ENCODE measurements at places on chromosomes 13 and 19. TPM values are rescaled to one million over a fixed set of nuclear protein-coding genes. Genes with fewer than 3 reads are reported as not detected.

DNA sequence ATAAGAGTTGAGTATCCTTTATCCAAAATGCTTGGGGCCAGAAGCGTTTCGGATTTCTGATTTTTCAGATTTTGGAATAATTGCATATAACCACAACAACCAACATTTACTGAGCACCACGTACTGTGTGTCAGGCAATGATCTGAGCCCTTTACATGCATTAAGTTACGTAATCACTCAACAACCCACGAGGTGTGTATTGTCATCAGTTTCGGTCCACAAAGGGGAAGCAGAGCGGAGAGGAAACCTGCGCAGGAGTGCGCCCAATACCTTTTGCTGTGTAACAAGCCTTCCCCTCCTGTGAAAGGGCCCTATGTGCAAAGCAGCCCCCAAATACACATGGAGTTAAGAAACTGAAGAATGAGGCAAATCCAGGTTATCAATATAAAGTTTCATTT lies 20.7 kb upstream of the NLRP12 start:
- DNase-seq = no peak

PGLYRP2 gene
- not detected for total RNA-seq

DNA sequence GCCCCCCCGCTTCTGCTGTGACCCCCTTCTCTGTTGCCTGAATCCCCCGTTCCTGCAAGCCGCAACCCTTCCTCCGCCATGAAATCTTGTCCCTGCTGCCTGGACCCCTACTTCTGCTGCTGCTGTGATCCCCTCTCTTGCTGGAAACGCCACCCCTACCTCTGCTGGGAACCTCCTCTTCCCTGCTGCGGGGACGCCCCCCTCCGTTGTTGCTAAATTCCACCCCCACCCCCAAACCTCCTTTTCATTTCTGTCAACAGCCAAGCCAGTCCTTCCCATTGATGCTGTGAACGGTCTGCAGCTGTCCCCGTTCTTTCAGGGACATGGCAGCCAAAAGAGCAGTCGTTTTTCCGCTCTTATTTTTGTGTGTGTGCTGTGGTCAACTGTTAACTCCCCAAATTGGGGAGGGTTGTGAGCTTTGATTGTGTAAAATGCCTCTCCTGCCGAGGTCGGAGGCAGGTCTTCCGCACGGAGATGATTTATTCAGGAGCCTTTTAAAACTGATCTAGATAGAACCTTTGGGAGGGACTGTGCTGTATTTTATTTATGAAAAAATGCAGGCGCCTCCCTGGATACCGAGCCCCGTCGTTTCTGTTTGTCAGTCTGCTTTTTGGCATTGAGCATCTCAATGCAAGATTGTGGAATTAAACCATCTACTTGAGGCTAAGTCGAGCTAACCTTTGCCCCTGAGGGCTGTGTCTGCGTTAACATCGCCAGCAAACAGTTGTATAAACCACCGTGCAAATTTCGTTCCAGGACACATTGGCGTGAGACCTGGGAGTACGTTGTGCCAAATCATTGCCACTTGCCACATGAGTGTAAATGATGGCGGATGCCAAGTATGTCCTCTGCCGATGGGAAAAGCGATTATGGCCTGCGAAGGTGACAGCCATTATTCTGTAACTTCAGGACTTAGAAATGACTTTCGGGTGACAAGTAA lies 27.9 kb upstream of the NDUFS7 start:
- DNase-seq = peak; percentile 42

DNA sequence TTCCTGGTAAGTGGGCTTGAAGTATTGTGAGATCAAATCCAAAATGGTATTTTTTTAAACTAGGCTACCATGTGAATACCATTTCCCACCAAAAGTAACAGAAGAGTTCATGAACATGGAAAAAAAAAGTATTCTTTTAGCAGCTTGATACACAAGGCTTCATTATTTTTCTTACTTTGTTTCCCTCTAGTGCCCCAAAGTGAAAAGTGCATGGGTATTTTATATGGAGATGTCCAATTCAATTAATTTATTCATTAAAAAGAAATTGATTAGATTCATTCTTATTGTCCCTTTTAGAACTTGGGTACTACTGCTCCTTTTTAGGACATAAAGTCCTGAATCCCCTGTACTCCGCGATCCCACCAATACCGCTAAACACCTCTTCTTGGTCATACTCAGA lies 28.6 kb upstream of the SCEL start:
- no peak for DNase-seq

GRCh38 chr13:42007844-42008243 lies 40.6 kb upstream of the DGKH start:
- DNase-seq = no peak

GRCh38 chr13:111143865-111144540 lies 28.9 kb downstream of the ARHGEF7 start:
- no peak for DNase-seq

CEACAM16 gene
- total RNA-seq = not detected

GRCh38 chr13:78298657-78299056 lies 304.7 kb downstream of the POU4F1 start:
- DNase-seq = no peak

DNA sequence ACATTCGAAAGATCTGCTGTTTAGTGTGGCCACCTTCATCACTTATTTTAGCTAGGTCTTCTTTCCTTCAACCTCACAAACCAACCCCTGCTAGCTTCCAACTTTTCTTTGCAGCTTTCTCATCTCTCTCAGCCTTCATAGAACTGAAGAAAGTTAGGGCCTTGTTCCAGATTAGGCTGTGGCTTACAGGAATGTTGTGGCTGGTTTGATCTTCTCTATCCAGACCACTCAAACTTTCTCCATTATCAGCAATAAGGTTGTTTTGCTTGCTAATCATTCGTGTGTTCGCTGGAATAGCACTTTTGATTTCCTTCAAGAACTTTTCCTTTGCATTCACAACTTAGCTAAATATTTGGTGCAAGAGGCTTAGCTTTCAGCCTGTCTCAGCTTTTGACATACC lies 44.7 kb downstream of the CARS2 start:
- DNase-seq = no peak

GRCh38 chr19:29812080-29812880 lies 489 bp downstream of the CCNE1 start:
- DNase-seq = peak; percentile 75

DNA sequence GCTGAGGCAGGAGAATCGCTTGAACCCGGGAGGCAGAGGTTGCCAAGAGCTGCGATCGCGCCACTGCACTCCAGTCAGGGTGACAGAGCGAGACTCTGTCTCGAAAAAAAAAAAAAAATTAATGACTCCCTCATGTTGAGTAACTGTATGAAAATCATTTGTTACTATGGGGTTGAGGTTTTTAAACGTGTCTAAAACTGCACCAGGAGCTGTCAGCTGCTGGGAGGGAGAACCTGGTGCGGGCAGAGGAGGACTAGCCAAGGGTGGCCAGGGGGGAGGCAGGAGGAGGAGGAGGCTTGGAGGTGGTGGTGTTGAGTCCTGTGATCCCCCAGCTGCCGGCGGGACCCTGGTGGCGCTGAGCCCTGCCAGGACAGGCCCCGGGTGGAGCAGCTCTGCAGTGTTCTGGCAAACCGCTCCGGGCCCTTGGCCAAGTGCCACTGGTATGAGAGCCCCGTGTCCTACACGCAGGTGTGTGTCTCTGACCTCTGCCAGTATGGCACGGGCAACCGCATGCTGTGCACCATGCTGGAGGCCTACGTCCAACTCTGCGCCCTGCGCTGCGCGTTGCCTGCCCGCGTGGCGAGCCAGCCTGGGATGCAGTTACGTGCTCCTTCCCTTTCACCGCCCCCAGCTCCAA lies 17.1 kb upstream of the FXYD3 start:
- DNase-seq = no peak

COX6B1 gene
- total RNA-seq = 323 TPM

ELSPBP1 gene
- total RNA-seq = not detected

DNA sequence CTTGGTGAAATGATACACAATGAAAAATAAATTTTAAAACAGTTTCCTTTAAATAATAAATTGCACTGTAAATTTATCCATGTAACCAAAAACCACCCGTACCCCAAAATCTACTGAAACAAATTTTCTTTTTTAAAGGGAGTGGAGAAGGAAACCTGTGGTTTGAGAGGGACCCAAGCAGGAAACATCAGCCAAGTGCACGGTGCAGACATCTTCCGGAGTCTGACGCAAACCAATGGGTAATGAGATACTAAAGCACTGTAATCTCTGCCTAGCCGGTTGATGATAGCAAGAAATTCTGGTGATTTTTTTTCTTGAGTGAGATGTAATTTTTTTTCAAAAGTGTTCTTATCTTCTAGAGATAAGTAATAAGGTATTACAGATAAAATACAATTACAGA lies 115.4 kb downstream of the ABCC4 start:
- no peak for DNase-seq

BIVM gene
- total RNA-seq = 36.6 TPM

IZUMO2 gene
- total RNA-seq = not detected

DNA sequence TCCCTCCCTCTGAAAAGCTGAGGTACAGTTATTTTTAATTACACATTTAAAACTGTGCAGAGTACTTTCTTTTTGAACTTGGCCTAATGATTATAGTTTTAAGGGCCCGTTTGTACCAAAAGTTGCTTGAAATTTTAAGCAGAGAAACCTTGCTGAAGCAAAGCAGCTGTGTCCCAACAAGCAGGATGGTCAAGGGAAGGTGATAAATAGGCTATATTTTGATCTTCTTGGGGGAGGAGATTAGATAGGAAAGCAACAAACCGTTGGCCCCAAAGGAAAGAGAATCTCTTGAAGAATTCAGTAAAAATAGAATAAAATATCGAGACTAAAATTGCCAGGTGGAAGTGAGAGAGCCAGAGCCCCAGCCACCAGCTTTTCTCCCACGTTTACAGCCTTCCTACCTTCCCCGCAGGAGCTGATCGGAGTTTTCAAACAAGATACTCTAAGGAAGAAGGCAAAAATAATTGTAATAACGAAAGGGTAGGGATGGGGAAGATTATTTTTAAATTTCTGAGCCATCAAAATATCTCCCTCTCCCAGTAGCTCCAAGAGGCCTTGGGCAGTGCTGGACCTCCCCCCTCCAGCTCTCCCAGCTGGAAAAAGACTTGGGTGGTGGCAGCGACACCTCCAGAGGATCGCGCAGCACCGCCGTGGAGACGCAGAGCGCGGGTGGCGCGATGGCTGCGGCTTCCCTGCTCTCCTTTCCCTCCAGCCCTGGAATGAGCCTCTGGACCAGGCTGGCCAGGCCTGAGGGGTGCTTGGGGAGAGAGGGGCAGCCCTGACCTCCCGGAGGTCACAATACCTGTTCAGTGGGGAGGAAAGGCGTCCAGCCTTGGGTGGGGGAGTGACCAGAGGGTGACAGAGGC lies 5.8 kb downstream of the ZIC2 start:
- peak; percentile 52 for DNase-seq

DNA sequence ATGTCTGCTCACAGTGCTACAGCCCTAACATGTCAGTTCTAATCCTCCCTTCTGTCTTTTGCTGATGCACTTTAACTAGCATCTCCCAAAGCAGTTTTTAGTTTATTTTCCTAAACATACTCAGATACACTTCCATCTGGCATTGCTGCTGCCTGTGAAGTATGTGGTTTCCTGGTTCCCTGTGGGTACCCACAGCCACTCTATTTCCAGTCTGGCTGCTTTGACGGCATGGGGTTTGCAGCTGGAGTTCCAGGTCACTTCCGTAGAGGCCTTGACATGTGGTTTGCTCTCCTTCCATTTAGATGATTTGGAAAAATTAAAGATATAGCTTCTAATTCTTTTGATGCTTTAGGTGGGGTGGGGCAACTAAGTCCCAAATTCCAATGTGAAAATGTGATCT lies 375.5 kb downstream of the PCDH20 start:
- no peak for DNase-seq

ADGRE1 gene
- total RNA-seq = 1.3 TPM

- peak; percentile 74 for DNase-seq
These were observed 204.9 kb upstream of the KL start for GRCh38 chr13:32811297-32811800.

GRCh38 chr19:17519967-17520366 lies 8.5 kb downstream of the PGLS start:
- no peak for DNase-seq

- peak; percentile 53 for DNase-seq
These were observed 165.0 kb downstream of the USP12 start for GRCh38 chr13:27006519-27007161.

GRCh38 chr13:99572131-99572530 lies 70.9 kb downstream of the TM9SF2 start:
- DNase-seq = no peak

CD209 gene
- total RNA-seq = 11.7 TPM

OR7D2 gene
- total RNA-seq = not detected

UCHL3 gene
- 26.0 TPM for total RNA-seq

KASH5 gene
- total RNA-seq = not detected

Measured in kidney (tissue), 22 donors.